Endothelial cell (in vitro differentiated cells): ENCODE measurements at places on chromosomes 5 and 9.

DNA sequence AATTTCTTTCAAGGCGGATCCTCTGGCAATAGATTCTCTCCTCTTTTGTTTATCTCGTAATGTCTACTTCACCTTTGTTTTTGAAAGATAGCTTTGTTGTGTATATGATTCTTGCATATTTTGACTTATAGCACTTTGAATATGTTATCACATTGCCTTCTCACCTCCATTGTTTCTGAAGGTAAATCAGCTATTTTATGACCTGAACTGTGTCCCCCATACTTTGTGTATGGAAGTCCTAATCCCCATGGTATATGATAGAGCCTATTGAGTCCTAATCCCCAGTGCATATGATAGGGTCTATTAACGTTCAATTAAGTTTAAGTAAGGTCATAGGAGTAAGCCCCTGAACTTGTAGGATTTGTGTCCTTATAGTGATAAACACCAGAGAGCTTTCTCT is 910.2 kb upstream of the NUDT12 start:
- no peak for DNase-seq

DNA sequence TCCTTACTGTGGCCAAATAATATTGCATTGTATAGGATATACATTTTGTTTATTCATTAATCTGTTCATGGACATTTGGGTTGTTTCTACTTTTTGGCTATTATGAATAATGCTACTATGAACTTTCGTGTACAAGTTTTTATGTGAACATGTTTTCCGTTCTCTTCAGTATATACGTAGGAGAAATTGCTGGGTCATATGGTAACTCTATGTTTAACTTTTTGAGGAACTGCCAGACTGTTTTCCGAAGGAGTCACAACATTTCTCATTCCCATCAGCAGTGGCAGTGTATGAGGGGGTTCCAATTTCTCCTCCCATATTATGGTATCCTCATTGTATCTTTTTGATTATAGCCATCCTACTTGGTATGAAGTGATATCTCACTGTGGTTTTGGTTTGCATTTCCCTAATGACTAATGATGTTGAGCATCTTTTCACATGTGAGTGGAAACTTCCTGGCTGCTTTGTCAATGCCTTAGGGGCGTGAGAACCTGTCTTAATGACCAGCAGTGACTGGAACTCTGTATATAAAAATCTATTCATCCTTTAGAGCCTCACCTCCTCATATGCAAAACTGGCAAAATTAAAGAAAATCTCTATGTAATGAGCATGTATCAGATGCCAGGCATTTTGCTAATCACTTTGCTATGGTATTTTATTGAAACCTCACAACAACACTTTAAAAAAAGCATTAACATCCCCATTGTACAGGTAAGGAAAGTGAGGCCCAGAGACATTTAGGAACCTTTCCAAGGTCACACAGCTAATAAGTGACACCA is 47.8 kb upstream of the TGFBR1 start:
- no peak for DNase-seq

DNA sequence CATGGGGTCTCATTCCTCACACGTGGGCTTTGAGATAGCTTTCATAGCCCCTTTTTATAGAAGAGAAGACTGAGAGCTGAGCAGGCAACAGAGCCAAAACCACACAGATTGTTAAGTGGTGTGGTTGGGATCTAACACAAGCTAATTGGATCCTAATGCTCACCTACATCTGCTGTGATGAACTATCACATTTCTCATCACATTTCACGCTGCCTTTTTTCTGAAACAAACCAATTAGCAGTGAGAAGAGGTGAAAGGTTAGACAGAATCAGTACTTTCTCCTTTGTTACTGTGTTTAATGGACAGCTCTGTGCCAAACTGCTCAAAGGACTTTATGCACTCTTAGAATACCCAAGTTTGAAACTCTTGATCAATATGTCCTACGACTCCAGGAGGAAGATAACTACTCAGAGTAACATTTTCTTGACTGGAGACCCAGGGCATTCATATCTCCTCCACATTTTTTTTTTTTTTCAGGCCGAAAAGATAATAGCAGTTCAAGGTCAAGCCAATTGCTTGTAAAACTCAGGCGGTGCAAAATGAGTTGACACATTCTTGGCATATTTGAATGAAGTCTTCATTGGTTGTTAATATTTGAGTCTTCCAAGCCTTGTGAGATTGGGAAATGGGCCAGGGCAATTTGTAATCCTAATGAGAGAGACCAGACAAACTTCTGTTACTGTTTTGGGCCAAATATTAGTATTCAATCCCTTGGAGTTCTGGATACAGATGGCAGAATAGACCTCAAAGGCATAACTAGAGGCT is 138.4 kb downstream of the KCTD16 start:
- DNase-seq = no peak

DNA sequence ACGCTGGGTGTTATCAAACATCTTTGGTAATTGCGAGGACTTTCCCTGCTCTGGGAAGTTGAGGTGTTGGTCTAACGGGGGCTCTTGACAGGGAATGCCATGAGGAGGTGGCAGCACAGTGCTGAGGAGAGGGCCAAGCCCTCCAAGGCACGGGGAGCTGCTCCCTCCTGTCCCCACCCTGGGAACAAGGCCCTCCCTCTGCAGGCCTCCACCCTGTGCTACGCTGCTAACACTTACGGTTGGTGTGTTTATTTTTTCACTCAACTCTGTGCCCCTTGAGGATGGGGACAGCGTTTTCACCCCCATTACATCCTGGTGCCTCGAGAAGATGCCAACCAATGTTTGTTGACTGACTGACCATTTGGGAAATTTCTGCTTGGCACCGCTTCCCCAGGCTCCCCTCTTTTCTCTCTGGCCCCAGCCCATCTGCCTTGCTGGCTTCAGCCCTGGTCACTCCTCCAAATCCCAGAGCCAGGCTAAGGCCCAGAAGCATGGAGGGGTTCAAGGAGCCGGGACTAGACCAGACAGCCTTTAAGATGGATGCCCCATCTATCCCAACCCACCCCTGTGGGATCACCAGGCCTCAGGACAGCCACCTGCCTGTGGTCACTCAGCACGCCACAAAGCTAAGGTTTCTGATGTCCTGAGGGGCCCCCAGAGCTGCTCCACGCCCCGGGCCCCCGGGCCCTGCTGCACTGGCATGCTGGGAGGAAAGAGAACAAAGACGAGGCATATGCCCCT is 125.7 kb downstream of the BARX1 start:
- DNase-seq = no peak

GRCh38 chr9:33106827-33107621 is 30.6 kb upstream of the SMU1 start:
- DNase-seq = no peak

GRCh38 chr5:147442224-147442623 is 67.6 kb downstream of the DPYSL3 start:
- no peak for DNase-seq

GRCh38 chr9:75138260-75139040 is 50.1 kb downstream of the OSTF1 start:
- no peak for DNase-seq

DNA sequence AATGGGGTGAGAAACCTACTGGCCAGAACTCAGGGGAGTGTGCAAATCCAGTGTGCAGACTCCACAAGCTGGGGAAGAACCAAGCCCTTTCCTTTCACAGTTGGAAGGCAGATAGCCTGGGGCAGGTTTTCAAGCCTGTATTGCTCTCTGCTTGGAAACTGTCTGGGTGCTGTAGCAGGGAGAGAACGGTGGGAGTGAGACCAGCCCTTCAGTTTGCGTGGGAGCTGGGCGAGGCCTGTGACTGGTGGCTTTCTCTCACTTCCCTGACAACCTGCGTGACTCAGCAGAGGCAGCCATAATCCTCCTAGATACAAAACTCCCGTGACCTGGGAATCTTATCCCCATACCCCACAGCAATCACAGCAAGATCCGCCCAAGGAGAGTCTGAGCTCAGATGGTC is 44.9 kb upstream of the SNCAIP start:
- no peak for DNase-seq

DNA sequence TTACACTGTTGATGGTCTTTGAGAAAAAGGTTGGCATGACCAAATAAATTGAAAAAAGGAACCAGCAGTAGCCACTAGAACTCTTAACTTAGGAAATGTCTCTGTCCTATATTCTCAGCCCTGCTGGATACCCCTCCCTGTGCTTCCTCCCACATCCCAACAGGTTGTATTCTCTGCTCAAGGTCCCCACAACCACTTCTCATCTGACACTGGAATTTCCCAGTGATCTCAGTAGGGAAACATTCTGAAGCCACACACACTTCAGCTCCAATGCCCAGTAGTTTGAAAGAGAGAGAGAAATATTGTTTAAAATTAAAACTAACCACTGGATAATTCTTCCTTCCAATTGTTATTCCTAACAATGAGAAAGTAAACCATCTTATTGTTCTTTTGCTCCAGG is 30.0 kb upstream of the NREP start:
- no peak for DNase-seq

- no peak for DNase-seq
Observed at GRCh38 chr9:81844131-81844567, 84.1 kb upstream of the SPATA31D4 start.

- no peak for DNase-seq
Observed at GRCh38 chr5:36948650-36949049, 72.1 kb downstream of the NIPBL start.

GRCh38 chr5:148511810-148512347 is 128.1 kb downstream of the FBXO38 start:
- DNase-seq = no peak

GRCh38 chr5:8333485-8333884 is 464.5 kb downstream of the MTRR start:
- DNase-seq = no peak

GRCh38 chr5:22728610-22729009 is 124.5 kb downstream of the CDH12 start:
- no peak for DNase-seq

GRCh38 chr9:98118640-98119601 is at the start of gene TRIM14:
TSS of gene TRIM14 (minus strand) at chr9:98119222. CDS start at chr9:98119188, 34 bp downstream.
- DNase-seq = peak; percentile 45

DNA sequence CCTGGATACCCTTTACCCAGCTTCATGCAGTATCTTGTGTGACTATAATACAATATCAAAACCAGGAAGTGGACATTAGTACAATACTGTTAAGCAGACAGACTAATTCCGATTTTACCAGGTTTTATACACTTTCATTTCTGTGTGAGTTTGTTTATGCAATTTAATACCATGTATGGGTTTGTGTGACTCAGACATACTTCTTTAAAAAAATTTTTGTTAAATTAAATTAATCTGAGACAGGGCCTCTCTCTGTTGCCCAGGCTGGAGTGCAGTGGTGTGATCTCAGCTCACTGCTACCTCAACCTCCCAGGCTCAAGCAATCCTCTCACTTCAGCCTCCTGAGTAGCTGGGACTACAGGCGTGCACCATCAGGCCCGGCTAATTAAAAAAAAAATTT is 156.8 kb downstream of the GAPVD1 start:
- DNase-seq = no peak

DNA sequence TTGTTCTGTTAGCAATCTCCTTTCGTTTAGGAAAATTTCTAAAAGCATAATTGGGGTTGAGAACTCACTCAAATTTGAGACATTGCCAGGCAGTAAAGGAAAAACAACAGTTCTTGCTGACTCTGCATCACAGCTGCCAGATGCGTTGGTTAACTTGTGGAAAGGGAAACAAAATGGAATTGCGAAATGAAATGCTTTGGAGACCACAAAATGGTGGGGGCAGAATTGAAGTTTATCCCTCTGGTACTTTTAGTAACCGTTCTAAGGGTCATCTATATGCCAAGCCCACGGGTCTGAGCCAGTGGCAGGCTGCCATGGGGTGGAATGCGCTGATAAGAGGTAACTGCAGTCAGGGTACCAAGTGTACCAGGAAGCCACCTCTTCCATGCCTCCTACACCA is 28.6 kb upstream of the SELENOP start:
- DNase-seq = no peak

DNA sequence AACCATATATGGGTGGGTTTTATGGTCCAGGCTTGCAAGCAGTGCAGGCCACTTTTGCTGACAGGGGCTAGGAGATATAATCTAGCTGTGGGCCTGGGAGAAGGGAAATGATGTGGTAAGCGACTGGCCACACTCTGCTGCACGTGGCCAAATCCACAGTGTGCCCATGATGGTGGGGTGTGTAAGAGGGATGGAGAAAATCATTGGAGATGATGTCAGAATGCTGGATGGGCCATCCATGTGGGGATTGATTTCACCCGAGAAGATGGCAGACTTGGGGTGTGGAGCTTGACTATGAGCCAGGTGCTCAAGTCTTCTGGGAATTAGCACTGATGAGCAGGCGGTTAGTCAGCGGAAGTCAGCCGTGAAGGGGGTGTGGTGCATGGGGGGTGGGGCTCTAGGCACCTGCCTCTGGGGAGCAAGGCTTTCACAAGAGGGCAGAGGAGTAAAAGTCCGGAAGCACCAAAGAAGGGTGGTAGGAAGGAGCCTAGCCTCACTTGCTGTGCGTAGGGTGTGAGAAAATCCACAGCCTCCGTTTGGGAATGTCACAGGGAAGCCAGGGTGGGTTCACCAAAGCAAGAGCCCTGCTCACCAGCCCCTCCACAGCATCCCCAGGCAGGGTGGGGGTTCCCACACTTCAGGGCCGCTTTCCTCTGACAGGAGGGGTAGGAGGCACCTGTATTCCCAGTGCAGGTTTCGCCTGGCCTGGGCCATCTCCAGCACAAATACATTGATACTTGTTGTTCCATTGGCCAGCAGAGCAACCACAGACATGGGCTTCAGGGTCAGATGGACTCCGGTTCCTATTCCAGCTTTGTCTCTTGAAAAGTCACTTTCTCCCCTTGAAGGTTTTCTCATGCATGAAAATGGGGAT is 44.5 kb upstream of the ANGPTL2 start:
- DNase-seq = no peak

- DNase-seq = no peak
Observed at GRCh38 chr5:160174780-160175437, 54.4 kb upstream of the FABP6 start.

DNA sequence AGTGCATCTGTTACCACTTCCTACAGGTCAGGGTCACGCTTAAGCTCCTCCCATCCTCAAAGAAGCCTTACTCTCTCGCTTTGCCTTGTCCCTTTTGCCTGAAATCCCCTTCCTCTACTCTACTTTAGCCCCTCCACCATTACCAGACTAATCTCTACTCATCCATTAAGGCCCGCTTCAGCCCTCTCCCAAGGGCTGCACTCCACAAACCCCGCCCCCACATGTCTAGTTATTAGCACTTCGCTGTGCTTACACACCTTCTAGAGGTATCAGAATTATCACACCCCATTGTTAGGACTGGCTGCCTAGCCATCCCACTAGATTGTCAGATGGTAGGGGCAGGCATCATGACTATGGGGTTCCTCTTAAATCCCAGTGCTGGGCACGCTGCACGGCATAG is 565.7 kb upstream of the WWC1 start:
- no peak for DNase-seq

DNA sequence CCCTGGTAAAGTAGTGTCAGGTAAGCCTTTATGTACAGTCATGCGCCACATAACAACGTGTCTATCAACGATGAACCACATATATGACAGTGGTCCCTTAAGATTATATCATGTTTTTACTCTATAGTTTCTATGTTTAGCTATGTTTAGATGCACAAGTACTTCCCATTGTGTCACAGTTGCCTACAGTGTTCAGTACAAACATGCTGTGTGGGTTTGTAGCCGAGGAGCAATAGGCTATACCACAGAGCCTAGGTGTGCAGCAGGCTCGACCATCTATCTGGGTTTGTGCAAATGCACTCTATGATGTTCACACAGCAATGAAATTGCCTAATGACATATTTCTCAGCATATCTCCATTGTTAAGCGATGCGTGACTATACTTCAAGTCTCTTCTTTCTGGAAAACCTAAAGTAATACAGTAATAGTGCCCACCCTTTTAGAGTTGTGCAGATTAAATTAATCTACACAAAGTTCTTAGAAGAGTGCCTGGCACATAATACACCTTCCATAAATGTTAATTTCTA is 295.9 kb downstream of the ARHGAP26 start:
- DNase-seq = no peak

- DNase-seq = no peak
Observed at GRCh38 chr5:147547730-147548129, 37.9 kb upstream of the DPYSL3 start.

- no peak for DNase-seq
Observed at GRCh38 chr5:143583409-143583808, 179.9 kb upstream of the NR3C1 start.
